ENCODE measurements at places on chromosomes 6 and 20.

DNA sequence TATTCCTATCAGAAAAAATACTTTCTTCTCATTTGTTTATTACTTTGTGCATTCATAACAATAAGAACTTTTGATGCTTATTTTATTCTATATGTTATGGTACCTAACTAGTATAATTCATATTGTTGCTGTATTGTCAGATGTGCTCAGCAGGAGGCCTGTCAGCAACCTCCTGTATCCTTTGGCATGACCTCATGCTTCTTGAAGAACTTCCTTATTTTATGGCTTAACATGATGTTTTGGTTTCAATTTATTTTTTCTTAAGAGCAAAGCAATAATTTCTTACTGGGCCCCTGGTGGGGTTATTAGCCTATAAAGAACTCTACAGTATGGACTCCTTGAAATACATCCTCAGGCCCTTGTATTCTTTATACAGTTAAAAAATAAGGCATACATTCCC lies 17.3 kb downstream of the GGTLC1 start:
- DNase-seq, result no peak

DNA sequence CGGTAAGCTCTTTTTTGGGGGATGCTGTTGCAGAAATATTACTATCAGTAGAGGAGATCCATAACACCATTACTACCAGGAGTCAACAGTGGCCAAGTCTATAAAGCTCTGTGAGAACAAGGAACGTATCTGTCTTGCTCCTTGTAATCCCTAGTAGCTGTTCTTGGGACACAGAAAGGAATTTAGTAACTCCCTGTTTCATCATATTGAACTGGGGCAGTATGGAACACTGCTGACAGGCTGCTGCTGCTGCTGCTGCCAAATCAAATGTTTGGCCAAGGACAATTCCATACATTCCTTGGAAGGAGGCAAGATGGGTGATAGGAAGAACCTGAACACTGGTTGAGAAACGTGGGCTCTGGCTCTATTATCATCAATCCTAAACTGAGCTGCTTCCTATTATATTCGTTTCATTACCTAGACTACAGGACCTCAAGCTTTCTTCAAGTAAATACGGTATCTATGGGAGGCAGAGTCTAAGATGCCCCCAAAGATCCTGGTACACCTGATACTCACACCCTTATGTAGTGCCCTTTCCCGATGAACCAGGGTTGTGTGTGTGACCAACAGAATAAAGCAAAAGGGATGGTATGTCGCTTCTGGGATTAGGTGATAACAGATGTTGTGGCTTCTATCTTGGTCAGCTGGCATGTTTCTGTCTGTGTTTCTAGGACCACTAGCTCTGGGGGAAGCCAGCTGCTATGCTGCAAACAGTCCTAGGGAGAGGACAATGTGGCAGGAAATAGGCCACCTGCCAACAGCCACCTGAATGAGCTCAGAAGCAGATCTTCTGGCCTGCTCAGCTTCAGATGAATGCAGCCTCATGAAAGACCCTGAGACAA lies 39.5 kb downstream of the ELOVL5 start:
- peak; percentile 41 for DNase-seq

GRCh38 chr6:106882601-106883518 lies 91.7 kb downstream of the CD24 start:
- DNase-seq, result no peak

GRCh38 chr20:64055893-64056638 lies 6.6 kb upstream of the SOX18 start:
- DNase-seq, result no peak
